ENCODE measurements at places on chromosomes 13 and 19. TPM values are rescaled to one million over a fixed set of nuclear protein-coding genes. Genes with fewer than 3 reads are reported as not detected.

The RASAL3 gene
- total RNA-seq = not detected

The DMWD gene
- total RNA-seq = 28.6 TPM

GRCh38 chr13:67228916-67229315, 1.2 kb downstream of the PCDH9 start:
- no peak for DNase-seq

DNA sequence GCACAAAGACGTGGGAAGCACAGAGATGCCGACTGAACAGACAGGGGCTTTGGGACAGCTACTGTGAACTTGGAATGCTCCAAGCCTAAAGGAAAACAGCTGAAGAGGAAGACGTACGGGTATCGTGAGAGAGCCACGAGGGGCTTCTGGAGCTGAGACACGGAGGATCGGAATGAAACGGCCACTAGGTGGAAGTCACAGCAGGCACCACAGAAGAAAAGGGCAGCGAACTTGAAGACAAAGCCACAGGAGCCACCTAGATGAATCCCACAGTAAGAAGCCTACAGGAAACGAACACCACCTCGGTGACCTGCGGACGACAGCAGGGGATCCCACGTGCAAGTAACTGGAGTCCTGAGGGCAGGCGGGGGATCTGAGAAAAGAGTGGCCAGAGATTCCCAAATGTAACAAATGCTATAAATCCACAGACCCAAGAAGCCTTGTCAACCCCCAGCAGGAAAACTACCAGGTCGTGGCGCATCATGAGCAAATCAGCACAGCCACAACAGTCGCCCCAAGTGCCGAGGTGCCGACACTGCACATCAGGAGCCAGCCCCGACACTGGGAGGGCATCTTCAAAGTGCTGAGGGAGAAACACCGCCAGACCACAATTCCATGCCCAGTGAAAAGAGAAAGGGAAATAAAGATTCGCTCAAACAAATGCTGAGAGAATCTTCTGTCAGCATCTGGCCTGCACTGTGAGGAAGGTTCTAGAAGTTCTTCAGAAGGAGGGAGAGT, 39.3 kb upstream of the ISYNA1 start:
- no peak for DNase-seq

DNA sequence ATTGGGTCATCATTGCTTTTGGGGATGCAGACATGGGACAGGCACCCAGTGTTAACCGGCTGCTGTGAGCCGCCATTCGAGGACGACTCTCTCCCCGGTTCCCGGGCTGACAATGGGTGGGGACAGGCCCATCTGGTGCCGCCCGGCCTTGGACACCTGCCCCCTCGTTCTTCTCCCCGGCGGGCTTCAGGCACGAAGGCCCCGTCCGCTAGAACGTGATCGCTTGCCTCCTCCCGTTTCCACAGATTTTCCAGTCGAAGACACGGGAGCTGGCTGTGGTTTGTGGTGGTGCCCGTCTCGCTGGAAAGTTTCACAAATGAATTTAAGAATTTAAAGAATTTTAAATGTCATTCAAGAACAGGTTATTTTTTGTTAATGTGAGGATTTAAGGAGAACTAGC, 2.0 kb downstream of the PALM start:
- DNase-seq = peak; percentile 25

DNA sequence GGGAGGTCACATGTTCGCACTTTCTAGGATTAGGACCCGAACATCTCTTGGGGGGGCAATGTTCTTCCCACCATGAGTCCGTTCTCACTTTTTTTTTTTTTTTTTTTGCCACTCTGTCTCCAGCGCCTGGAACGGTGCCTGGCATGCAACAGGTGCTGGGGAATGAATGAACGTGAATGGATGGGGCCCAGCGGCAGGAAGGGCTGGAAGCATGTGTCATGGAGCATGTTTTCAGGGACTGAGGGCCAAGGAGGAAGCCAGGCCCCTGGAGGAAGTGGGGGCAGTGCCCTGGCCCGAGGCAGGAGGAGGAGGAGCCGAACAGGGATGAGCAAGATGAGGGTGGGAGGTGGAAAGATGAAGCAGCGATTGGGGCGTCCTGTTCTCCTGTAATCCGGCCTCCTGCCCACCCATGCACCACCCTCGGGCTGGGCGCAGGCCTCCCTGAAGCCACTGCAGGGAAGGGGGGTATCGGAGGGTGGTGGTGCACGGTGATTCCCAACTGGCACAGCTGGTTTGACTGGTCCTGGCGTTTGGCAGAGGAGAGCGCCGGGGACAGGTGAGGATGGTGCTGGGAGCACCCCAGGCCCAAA, 8.8 kb upstream of the SULT2B1 start:
- peak; percentile 30 for DNase-seq

- DNase-seq = no peak
Measured at GRCh38 chr13:103487841-103488240, 421.6 kb upstream of the SLC10A2 start.

GRCh38 chr19:54266133-54266532, 9.1 kb upstream of the LILRB5 start:
- DNase-seq = peak; percentile 68

Measured in fibroblast of the aortic adventitia (primary cell).